ENCODE measurements at places on chromosomes 1 and 21.

GRCh38 chr1:212648431-212648830, 39.9 kb downstream of the ATF3 start:
- DNase-seq = no peak

GRCh38 chr1:101075926-101076325, 50.3 kb upstream of the DPH5 start:
- no peak for DNase-seq

GRCh38 chr1:210321131-210321530, 7.6 kb upstream of the HHAT start:
- no peak for DNase-seq

- DNase-seq = no peak
Observed at GRCh38 chr1:178727014-178727895, 2.2 kb downstream of the RALGPS2 start.

DNA sequence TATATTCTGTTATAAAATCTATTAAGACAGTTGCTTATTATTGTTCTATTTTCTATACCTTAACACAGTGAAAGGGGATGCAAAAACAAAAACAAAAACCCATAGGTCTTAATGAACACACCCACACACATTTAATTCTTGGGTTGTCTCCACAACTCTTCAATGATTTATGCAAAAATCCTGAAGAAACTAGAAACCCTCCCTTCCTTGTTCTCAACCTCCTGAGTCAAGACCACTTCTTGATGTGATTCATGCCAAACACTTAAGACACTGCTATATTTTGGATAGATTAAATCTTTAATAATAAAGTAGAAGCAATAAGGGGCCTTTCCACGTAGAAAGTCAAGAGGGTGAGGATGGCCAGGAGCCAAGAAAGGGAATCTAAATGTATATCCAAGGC, 23.4 kb downstream of the SCAF4 start:
- DNase-seq = no peak

GRCh38 chr1:66033781-66034180, 241.1 kb downstream of the PDE4B start:
- no peak for DNase-seq

- DNase-seq = no peak
Observed at GRCh38 chr1:181208083-181208482, 119.6 kb downstream of the IER5 start.

DNA sequence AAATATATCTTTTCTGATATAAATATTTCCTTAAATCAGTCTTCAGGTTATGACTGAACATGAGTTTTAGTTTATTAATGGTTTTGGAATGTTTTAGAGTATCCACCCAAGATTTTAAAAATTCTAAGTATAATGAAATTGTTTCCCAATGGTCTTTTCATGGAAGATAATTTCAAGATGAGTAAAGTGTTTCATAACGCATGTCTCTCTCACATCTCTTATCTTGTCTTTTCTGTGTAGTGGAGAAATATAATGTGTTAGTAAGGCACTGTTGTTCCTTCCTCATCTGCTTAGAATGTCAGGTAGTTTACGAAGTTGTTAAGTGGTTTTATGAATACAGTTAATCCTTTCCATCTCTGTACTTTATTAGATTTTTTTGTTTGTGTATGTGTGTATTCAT, 49.6 kb downstream of the PLA2G4A start:
- no peak for DNase-seq

- no peak for DNase-seq
Observed at GRCh38 chr1:178121883-178122282, 28.0 kb downstream of the RASAL2 start.

DNA sequence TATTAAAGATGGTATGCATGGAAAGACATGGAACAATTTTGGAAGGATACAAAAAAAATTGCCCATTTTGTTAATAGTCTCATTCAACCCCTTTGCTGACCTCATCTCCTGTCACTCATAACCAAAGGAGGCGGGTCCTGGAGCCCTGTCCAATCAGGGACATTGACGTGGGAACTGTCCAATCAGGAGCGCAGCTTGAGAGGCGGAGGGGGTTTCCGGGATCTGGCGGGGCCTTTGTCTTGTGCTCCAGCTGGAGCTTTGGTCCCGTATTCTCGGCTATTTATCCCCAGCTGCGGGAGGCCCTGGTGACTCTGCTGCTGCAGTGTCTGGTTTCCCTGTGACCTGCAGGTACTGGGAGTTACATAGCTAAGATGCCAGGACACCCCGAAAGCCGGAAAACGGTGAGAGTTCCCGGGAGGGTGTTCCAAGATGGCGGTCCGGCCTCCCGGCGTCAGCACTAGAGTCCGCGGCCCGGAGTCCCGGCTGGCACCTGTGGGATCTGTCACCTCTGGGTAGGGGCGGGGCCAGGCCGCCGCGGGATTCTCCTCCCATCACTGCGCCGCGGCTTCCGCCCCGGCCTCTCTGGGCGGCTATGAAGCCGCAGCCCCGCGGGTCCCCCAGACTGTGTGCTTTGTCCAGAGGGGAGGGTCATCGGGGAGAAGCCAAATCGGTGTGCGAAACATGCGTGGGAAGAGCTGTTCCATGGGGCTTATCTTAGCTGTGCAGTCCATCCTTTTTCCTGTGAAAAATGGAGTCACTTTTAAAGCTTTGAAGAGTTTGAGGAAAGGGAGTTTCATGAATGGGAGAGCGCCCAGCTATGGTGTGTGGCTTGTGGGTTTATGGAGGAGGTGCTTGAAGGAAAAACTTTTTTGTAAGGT, at the start of gene ZNF678:
Gene ZNF678 (plus strand): TSS at position 233 of the 878 bp plus-strand sequence. CDS start 87,436 bp downstream, outside the sequence.
- peak; percentile 41 for DNase-seq

- DNase-seq = no peak
Observed at GRCh38 chr21:45256912-45257672, 30.6 kb downstream of the POFUT2 start.

DNA sequence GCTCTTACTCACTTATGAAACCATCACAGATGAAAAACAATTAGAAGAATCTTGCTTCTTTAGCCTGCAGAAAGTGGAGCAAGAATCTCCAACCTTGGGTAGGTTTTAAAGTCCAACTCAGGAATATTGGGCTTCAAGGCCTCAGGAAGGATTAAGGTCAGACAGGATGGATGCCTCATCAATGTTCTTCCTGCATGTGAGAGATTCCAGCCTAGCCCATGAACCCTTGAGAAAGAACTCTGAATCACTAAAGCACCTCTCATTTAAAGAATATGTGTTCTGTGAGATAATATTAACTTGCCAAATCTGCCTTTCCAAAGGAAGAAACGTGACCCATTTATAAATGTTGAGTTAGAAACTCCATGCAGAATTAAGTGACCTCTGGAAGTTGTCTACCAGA, 345.2 kb upstream of the CAMK1G start:
- DNase-seq = no peak

DNA sequence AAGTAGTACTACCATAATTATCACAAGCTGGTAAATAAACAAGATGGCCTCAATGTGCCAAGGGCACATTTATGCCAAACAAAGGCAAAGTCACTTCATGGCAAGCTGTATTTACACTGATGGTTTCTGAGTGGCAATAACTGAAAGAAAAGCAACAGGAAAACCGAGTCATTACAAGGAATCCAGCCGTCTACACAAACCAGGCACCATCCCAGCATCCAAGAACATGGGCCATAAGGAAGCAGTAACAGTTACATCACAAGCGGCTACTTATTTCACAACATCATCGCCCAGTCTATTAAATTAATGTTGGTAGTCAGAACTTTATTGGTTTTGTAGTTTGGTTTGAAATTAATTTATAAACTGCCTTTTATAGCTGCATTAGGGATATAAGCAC, 214.2 kb downstream of the RERE start:
- DNase-seq = no peak

- DNase-seq = peak; percentile 17
Observed at GRCh38 chr1:151326619-151327222, 495 bp downstream of the PI4KB start.

GRCh38 chr1:200893411-200893901, 1.2 kb upstream of the INAVA start:
- no peak for DNase-seq

DNA sequence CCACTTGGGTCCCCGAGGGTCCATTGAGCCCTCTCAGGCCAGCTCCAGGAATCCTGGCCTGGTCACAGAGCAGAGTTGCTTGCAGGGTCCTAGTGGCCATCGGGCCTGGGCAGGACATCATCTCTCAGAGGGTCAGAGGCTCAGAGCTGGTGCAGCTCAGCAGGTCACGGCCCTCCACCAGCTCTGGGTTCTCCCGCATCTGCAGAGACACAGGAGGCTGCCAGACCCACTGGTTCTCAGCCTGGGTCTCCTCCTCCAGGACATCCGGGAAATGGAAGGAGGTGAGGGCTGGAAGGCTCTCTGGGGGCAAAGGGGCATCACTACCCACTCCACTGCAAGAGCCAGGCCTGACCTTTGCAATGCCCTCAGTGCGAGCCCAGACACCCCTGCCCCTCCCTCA, 6.5 kb downstream of the TMEM54 start:
- DNase-seq = no peak

DNA sequence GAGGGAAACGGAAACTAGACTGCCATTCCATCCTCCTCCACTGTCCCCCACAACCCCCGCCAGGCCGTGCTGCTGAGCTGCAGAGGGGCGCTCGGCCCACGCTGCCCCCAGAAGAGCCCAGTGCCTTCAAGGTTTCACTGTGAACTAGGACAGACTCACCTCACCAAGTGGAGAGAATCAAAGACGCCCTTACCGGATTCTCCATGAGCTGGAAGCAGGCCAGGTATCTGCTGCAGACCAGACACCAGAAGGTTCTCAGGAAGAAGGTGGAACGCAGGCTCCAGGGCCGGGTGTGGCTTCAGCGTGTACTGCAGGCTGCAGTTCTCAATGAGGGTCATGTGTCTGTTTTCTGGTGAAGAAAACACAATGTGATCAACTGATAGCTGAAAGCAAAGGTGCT, 30.6 kb downstream of the NPHP4 start:
- DNase-seq = no peak

GRCh38 chr1:245434280-245434679, 279.5 kb downstream of the KIF26B start:
- DNase-seq = no peak

DNA sequence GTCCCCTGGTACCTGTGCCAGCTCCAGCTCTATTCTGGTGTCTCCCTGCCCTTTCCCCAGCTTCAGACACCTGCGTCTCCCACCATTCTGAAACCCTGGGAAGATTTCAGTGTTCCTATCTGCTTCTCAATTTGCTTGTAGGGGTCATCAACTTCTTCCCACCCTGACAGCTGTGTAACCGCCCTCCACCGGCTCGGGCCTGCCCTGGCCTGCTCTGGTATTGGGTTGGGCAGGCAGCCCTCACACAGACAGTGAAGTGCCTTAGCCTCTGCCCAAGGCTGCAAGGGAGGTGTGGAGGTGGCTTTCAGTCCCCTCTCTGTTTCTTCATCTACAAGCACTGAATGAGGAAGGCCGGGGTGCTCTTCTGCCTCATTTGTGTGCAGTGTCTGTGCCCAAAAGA, 97.2 kb downstream of the LAMC2 start:
- no peak for DNase-seq

GRCh38 chr21:34595457-34595856, 19.5 kb downstream of the RCAN1 start:
- no peak for DNase-seq

DNA sequence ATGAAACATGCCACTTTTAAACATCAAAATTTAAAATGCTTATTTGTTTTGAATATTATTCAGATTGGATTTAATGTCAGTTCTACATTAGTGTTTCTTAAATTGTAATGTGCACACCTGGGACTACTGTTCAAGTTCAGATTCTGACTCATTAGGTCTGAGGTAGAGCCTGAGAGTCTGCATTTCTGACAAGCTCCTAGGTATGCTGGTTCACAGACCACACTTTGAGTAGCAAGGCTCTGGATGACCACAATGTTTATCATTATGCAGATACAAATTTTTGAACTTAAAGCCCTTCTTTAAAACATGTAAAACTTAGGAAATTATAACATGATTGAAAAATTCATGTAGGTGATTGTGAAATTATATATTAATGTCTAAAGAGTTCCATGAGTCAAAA, 40.2 kb downstream of the TTLL7 start:
- no peak for DNase-seq

DNA sequence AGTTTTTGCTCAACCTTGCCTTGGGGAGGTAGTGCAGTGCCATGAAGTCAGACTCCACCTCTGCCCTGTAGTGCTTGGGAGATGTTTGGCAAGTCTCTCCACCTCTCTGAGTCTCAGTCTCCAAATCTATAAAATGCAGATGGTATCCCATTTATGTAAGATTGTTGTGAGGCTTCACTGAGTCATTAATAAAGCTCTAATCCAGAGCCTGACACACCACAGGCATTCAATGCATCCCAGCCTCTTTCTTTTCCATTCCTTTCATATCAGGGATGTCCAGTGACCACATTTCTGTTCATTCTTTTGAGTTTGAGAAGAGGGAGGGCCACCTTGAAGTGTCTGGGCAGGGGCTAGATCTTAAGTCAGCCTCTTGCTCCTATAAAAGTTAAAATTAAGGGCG, 37.6 kb upstream of the LMO4 start:
- no peak for DNase-seq

DNA sequence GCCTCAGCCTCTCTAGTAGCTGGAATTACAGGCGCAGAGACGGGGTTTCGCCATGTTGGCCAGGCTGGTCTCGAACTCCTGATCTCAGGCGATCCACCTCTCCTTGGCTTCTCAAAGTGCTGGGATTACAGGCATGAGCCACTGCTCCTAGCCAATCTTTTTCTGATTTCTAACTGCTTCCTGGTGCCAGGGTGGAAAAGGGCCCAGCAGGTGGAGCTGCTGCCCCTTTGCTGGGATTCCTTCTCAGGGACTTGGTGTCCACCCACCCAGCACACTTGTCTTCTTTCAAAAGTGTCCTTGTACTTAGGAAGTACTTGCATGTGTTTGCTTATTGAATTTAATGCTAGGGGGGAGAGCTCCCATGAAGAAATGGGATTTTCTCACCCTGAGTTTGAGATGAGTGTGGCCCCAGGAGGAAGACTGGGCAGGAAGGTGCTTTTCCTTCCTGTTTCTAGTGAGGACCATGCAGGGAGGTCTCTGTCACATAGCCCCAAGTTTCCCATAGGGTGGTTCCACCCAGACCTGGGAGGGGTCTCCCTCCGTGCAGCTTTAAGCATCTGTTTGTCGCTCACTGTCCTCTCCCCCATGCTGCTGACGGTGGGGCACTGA, 14.2 kb downstream of the UTP11 start:
- no peak for DNase-seq

DNA sequence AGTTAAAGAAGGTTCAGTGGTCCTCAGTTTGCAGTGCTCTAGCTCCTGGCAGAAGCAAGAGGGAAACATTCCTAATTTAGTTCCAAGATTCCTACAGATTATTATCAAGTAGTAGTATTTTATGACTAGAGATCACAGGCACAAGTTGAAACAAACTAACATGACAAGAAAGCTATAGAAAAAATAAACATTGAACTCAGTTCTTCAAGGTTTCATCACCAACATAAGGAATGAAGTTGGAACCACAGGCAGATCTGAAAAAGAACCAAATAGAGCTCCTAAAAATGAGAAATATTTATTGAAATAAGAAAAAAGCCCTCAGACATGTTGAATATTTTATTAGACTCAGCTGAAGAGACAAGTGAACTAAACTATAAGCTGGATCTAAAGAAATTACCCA, 40.6 kb downstream of the PDC start:
- DNase-seq = no peak

DNA sequence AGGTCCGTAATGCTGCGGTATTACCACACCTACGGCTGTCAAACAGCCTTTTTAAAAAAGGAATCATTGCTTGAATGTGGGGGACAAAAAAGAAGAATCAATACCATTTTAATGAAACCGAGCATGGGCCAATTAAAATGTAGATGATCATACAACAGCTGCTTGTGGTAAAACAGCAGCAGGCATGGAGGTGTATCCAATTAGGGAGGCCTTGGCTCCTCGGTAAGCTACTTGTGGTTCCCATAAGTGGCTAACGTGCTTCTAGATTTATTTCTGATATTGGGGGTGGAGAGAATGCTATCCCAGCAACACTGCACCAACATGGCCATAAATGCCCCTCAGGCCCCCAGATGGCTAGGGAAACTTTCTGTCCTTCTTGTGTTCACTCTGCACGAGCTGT, 1.8 kb downstream of the PTPN14 start:
- no peak for DNase-seq

Measured in esophagus squamous epithelium (tissue), 5 donors.